ENCODE measurements at places on chromosomes 4 and X. TPM values are rescaled to one million over a fixed set of nuclear protein-coding genes. Genes with fewer than 3 reads are reported as not detected.

GRCh38 chr4:24226667-24227066 is 336.8 kb upstream of the PPARGC1A start:
- no peak for DNase-seq

Gene GC
- 50.6 TPM for polyA plus RNA-seq

- DNase-seq = no peak
Observed at GRCh38 chrX:109773374-109773773, 40.3 kb upstream of the ACSL4 start.

Gene PAGE5
- not detected for polyA plus RNA-seq

GRCh38 chr4:105651884-105652283 is 56.6 kb downstream of the INTS12 start:
- no peak for DNase-seq

DNA sequence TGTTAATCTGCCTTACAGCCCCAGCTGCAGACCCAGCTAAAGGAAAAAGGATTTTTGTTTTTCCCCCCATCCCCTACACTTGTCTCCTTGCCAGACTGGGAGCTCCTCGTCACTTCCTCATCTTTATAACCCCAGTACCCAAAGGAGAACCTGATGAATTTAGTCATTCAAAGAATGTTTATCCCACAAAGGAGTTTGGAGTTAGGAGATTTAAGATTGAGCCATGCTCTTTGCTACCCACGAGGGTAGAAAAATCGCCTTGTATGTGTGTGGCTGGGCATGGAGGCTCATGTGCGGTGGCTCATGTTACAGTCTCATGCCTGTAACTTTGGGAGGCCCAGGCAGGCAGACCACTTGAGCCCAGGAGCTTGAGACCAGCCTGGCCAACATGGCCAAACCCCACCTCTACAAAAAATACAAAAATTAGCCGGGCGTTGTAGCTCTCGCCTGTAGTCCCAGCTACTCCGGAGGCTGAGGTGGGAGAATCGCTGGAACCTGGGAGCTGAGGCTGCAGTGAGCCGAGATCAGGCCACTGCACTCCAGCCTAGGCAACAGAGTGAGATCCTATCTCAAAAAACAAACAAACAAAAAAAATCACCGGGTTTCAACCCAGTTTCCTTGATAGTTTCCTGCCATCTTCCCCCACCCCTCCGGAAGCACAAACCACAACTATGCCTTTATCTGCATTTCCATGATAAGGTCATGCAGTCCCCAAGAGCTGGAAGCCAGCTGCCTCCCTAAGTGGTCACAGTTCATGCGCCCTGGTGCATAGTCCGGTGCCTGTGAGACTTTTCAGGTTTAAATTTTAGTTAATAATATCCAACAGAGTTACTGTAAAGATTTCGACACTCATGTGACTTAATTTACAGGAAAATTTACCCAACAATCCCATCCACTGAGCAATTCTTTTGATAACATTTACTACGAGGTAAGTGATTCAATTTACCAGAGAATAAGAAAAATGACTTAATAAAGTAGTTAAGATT is 1.5 kb downstream of the CFAP97 start:
- DNase-seq = peak; percentile 47

DNA sequence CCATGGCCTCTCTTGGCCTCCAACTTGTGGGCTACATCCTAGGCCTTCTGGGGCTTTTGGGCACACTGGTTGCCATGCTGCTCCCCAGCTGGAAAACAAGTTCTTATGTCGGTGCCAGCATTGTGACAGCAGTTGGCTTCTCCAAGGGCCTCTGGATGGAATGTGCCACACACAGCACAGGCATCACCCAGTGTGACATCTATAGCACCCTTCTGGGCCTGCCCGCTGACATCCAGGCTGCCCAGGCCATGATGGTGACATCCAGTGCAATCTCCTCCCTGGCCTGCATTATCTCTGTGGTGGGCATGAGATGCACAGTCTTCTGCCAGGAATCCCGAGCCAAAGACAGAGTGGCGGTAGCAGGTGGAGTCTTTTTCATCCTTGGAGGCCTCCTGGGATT is 8.0 kb downstream of the CLDN2 start:
- DNase-seq = no peak

DNA sequence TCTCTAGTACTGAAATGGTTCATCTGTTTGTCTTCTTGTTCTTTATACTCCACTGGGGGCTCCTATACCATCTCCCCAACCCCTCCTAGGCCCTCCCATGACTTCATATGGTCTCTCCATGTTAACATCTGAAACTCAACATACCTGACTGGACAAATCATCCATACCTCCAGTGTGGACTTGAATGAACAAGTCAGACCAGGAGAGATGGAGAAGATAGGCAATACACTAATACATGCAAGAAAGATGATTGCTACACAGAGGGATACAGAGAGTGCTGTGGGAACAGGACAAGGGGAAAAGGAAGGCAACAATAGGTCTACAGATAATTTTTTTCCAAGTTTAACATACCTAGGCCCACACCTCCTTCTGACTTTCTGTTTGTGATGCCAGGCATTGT is 175.1 kb downstream of the FHIP1A start:
- no peak for DNase-seq

- DNase-seq = peak; percentile 70
Observed at GRCh38 chr4:76691807-76692582, 205.9 kb downstream of the SOWAHB start.

DNA sequence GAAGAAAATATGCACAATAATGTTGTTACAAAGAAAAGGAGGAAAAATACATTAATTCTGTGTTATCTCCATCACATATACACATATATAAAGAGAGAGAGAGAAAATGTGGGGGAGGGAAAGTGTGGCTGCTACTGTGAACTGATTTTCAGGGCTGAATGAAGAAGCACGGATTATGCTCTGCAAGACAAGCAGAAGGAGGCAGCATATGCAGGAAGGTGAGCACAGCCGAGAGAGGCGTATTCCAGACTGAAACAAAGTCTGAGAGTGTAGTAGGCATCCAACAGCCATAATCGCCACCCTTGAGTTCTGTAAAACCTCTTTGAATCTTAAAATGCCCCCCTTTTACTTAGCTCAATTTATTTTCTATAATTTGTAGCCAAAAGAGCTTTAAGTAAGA is 1081.8 kb upstream of the GRID2 start:
- no peak for DNase-seq

Gene GSX2
- polyA plus RNA-seq = not detected

DNA sequence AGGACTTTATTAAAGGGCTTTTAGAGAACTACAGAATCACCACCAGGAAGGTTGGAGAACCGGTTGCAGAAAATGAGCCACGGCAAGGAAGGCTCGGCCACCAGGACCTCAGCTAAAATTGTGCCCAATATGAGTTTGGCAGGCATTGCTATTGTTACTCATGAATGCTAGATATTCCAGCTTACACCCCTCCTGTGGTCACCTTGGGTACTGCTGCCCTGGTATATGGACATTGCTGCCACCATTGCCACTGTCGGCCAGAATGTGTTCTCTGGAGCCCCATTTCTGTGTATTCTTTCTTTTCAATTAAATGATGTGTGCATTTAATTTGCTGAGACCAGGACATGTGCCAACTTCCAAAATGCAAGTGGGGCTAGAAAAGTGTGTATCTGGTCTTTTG is 626.7 kb upstream of the BOD1L1 start:
- peak; percentile 6 for DNase-seq

Data from large intestine (tissue), 12 donors.